ENCODE measurements at places on chromosomes 3 and 15. TPM values are rescaled to one million over a fixed set of nuclear protein-coding genes. Genes with fewer than 3 reads are reported as not detected.

DNA sequence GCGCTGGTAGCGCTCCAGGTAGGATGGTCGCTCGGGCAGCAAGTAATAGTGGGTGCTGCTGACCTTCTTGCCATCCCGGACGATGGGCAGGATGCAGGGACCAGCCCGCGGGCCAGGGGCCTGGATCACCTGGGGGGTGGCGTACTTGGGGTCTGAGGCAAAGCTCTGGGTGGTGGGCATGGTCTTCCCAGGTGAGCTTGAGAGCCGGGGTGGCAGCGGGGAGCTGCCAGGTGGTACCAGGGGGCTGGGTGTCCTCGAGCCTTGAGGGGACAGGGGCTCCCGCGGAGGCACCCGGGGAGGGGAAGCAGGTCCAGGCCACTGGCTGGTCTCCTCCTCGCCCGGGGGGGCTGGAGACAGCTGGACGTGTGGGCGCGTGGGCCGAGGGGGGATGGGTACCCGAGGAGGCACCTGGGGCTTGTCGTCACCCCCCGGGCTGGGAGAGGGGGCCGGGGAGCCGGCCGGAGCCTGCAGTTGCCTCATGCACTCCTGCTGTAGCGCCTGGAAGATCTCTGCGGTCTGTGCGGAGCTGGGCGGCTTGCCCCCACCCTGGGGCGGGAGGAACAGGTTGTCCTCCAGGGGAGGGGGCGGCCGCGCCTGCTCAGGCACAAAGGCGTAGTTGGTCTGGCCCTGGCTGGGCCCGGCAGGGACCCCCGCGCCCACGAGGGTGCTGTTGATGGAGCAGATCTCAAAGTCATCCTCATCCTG lies 40.6 kb downstream of the TNK2 start:
- no peak for DNase-seq

DNA sequence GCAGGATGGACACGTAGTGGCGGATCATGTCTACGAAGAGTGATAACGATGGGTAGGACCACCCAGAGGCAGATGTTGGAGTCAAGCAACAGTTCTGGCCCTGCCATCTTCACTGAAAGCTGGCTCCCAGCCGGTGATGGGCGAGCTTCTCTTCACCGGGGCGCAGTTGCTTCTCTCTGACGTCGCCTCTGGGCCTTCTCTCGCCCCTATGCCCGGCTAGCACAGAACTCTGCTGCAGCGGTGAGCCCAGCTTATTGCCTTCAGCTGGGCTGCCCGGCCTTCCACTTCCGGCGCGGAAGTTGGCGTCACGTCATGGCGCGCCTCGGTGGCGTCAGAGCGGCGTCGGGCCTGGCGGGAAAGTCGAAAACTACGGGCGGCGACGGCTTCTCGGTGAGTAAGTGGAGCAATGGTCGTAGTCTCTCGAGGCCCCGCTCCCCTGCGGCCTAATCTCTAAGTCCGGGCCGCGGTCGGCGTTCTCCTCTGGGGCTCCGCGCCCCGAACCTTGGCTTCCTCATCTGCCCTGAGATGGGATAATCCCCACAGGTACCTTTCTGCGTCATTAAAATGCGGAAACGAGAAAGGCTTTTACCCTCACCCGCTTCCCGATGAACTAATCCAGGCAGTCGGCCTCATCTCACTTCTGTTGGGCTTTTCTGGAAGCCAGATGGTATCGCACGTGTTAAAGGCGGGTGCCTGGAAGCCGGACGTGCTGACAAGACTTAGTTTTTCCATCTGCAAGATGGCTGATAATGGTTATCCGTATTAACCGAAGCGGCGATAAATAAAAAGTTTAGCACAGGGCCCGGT lies at the start of gene FANCD2:
FANCD2 (plus strand) TSS at position 354 of the 807 bp plus-strand sequence. CDS start 2,221 bp downstream, outside the sequence.
- no peak for DNase-seq

- DNase-seq = no peak
These were observed 119.0 kb downstream of the GOLIM4 start for GRCh38 chr3:167976516-167977361.

- no peak for DNase-seq
These were observed 27.0 kb downstream of the SH3BP5 start for GRCh38 chr3:15305359-15305844.

DNA sequence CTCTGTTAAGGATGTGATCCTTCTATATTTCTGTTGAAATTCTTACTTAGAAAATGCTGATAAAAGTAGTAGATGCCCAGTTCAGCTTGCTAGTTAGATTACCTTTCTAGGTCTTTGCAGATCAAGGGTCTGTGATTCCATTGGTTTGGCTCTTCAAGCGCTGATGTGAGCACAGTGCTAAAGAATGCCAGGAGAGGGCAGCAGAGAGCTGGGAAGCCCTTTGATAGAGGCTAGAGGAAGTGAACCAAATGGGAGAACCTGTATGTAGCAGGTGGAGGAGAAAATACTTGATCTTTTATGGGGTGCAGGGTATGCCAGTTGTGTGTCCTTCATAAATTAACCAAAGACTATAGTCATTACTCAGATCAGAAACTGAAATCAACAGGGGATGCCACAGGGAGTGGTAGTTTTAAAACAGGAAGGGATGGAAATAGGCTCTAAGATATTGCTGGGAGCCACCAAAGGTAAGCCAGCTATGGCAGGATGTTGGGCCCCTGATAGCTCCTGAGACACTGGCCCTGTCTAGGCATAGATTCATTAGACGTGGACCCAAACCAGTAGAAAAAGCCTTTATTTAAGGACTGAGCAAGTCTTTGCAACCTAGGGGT lies 677.4 kb downstream of the SQOR start:
- DNase-seq = peak; percentile 36

DNA sequence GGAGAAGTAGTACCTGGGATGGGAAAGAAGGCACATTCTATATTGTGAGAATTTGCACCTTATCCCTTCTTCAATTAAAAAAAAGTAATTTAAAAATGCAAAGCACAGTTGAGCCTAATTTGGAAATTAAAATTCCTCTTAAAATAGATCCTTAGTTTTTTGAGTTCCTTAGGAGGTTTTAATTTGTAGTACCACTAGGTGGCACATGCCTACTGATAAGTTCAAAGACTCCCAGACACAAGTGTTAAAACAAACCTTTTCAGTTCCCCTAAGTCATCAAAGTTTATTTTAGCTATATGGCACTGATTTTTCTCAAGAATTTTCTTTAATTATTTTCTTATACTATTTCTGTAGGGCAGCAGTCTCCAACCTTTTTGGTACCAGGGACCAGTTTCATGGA lies 127.6 kb upstream of the AZI2 start:
- DNase-seq = no peak

GRCh38 chr3:169750665-169751064 lies 14.2 kb downstream of the TERC start:
- DNase-seq = no peak

- no peak for DNase-seq
These were observed 50.5 kb downstream of the MBNL1 start for GRCh38 chr3:152319256-152319655.

- no peak for DNase-seq
These were observed 12.5 kb downstream of the TRIM59 start for GRCh38 chr3:160437083-160437455.

GRCh38 chr3:69770976-69771634 lies 31.8 kb downstream of the MITF start:
- peak; percentile 82 for DNase-seq

Gene GPR27
- 0.15 TPM for total RNA-seq

Gene CYP19A1
- not detected for total RNA-seq

Gene SAMD7
- not detected for total RNA-seq

Measured in Panc1 (cell line).